Activated CD4-positive, CD25-positive, alpha-beta regulatory T cell treated with anti-CD3 and anti-CD28 coated beads, Interleukin-2, amount 50 U/mL, for 72 hours (primary cell): ENCODE measurements at places on chromosomes 6 and 20.

- no peak for DNase-seq
Measured at GRCh38 chr6:152089992-152090391, 282.5 kb downstream of the ESR1 start.

GRCh38 chr20:13082378-13082777 is 73.6 kb downstream of the SPTLC3 start:
- no peak for DNase-seq

DNA sequence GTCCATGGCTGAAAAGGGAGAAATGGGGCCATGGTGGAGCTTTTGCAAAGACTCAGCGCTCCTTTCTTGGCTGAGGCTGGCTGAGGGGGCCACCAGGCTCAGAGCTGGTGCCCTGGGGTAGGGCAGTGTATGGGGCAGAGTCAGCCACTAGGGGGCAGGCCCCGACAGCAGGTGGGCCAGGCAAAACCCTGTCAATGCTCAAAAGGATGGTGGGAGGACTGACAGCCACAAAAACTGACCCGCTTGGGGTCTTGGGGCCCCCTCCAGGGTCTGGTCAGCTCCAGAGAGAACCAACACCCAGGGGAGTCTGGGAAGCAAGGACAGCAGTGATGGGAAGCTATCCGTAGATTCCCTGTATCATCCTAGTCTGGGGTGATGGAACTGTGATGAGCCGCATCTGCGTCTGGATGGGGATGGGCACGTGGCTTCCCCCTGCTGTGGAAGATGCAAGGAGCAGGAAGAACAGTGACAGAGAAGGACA is 306.9 kb downstream of the DHX35 start:
- DNase-seq, result peak; percentile 38

GRCh38 chr20:44970243-44970757 is 4.0 kb downstream of the STK4 start:
- no peak for DNase-seq

GRCh38 chr6:113970805-113971676 is at the start of gene HDAC2:
Gene HDAC2, minus strand, starts transcription at chr6:113971148. Its CDS starts 240 bp downstream, at chr6:113970908.
- peak; percentile 88 for DNase-seq

GRCh38 chr6:41638935-41639808 is 904 bp downstream of the MDFI start:
- DNase-seq, result no peak

- DNase-seq, result no peak
Measured at GRCh38 chr6:168530653-168531071, 89.7 kb downstream of the SMOC2 start.

GRCh38 chr6:140445474-140446004 is 1071.1 kb upstream of the CITED2 start:
- DNase-seq, result no peak

- no peak for DNase-seq
Measured at GRCh38 chr6:135657207-135657606, 159.7 kb upstream of the AHI1 start.

- peak; percentile 51 for DNase-seq
Measured at GRCh38 chr6:90175627-90176538, 120.8 kb downstream of the BACH2 start.

GRCh38 chr6:97064578-97064977 is 140.1 kb downstream of the KLHL32 start:
- no peak for DNase-seq

DNA sequence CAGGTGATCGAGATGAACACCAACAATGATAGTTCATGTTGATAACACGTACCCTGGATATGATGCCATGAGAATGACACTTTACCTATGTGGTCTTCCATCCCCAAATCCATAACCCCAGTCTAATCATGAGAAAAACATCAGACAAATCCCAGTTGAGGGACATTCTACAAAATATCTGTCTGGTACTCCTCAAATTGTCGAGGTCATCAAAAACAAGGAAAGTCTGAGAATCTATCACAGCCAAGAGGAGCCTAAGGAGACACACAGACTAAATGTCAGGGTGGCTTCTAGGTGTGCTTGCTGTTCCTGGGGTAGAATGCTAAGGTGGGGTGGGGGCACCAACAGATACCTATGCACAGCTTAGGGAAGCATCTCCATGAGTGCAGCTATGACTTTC is 2.8 kb upstream of the RNF8 start:
- DNase-seq, result no peak

GRCh38 chr6:45927421-45928320 is 88.0 kb downstream of the CLIC5 start:
- no peak for DNase-seq

GRCh38 chr20:35776513-35777101 is 4.8 kb downstream of the PHF20 start:
- DNase-seq, result no peak

DNA sequence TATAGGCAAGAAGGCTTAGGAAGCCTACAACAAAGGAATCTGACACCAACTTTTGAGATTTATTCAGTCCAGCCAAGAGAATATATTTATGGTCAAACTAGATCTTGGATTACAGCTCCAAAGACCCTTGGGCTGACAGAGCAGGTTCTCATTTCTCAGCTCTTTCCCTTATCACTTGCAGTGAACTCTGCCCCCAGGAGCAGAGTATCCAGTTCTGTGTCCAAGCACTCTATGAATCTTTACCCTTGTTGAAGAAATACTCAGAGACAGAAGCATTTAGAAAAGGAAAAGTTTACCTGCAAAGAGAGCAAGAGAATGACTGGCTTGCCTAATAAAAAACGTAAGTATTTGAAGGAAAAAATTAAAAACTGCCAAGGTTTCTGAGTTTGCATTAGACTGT is 190.5 kb downstream of the SLC16A10 start:
- DNase-seq, result no peak

- DNase-seq, result no peak
Measured at GRCh38 chr20:47252879-47253307, 103.6 kb downstream of the ZMYND8 start.

GRCh38 chr6:149855040-149855654 is 9.0 kb downstream of the LRP11 start:
- DNase-seq, result no peak

- no peak for DNase-seq
Measured at GRCh38 chr20:62590309-62591121, 51.8 kb upstream of the SLCO4A1 start.

GRCh38 chr6:6330407-6330806 is 9.9 kb upstream of the F13A1 start:
- DNase-seq, result no peak

- DNase-seq, result no peak
Measured at GRCh38 chr20:4855555-4855954, 133.8 kb downstream of the PRND start.

DNA sequence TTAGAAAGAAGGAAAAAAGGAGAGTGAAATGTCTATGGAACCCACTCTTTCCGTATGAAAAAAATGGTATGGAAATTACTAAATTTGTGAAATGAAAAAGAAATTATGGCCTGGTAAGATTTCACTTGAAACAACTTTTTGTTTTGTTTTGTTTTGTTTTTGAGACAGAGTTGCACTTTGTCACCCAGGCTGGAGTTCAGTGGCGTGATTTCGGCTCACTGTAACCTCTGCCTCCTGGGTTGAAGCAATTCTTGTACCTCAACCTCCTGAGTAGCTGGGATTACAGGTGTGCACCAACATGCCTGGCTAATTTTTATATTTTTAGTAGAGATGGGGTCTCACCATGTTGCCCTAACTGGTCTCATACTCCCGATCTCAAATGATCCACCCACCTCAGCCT is 17.8 kb upstream of the GSTA5 start:
- no peak for DNase-seq

GRCh38 chr20:5642155-5642981 is 107.8 kb upstream of the SHLD1 start:
- no peak for DNase-seq

GRCh38 chr20:17612287-17612991 is 42.6 kb downstream of the DSTN start:
- DNase-seq, result peak; percentile 31

DNA sequence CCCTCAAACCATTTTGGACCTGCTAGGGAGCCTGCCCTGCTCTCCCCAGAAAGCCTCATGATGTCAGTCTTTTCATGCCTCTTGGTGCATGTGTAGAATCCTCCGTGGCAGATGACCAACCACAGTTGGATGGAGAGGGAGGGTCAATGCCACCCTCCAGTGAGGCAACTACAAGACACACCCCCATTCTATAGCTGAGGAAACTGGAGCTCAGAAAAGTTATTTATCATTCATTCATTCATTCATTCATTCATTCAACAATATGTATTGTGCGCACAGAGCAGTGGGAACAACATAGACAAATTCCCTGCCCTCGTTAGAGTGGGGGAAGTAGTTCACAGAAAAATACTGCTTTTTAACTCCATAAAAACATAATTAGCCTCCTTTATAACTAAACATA is 16.8 kb downstream of the SNRPB start:
- DNase-seq, result no peak

- no peak for DNase-seq
Measured at GRCh38 chr6:125030969-125031368, 68.7 kb downstream of the RNF217 start.

DNA sequence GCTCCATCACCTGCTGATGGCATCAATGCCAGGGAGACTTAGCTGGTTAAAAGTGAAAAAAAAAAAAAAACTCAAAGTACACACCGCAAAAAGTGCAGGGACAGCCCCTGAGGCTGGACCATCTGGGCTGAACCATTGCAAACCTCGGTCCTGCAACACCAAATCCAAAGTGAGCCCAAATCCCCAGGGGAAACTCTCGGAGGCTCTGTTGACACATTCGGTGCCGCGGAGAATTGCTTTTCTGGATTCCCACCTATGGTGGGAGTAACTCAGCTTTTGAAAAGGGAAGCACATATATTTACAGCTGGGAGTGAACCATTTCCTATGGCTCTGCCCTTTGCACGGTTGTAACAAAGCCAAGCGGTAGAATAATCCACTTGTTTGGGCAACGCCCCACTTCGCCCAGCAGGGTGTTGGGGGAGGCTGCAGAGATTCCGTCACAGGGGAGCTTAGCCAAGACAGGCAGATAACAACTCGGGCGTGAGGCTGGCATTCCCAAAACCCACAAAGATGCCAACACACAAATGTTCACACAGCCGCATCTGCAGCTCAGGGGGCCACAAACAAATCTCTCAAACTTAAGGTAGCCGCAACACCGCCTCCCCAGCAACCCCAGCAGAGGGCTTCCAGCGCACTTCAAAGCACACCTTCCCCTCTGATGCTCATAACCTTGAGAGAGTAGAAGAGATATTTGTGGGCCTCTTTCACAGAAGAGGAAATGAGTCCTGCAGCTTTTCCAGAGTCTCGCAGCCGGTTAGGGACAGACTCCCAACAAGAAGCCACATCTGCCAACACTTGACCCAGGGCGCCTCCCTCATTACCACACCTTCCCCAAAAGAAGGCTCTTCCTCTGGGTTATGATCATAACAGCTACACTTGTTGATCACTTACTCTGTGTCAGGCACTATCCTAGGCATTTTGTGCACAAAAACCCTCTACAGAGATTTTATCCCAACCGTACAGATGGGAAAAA is 11.4 kb downstream of the ZC3H12D start:
- no peak for DNase-seq

DNA sequence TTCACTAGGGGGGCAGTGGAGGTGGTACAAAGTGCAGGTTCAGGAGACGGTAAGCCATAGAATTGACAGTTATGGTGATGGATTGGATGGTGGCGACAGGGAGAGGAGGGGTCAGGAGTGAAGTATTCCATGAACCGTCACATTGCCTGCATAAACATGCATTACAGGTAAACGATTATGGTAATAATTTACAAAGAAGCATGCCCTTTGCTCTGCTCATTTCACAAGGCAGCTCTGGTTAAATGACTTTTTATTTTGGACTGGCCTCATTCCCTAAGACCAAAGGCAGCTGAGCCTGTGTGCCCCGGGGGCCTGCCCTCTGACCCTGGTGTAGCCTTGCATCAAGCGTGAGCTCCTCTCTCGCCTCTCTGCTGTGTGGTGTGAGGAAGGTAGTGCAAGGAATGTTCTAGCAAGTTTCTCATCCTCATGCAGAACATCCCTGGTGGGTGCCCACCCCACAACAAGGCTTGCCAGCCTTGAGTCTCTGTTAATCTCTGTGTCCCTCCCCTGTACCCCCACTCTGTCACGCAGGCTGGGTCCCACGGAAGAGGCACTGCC is 59.0 kb downstream of the PPP1R14C start:
- no peak for DNase-seq

DNA sequence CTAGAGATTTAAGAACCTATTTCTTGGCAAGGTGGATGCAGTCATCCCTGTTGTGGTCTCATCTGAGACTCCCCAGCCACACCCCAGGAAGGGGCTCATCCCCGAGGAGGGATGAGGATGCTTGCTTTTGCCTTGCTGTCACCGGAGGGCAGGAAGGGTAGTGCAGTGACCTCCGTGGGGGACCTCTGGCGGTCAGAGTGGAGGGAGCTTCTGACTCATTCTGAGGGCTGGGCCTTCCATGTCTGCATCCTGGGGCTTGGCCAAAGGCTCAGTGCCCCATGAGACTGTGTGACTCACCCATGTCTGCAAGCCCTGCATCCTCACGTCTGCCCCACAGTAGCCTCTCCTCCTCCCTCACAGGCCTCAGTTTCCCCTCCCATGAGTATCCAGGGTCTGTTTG is 38.7 kb downstream of the UQCC2 start:
- DNase-seq, result no peak

- no peak for DNase-seq
Measured at GRCh38 chr6:164612751-164613150, 696.7 kb downstream of the C6orf118 start.

GRCh38 chr6:148816117-148816516 is 69.3 kb downstream of the UST start:
- no peak for DNase-seq

GRCh38 chr6:12336121-12336971 is 46.2 kb downstream of the EDN1 start:
- no peak for DNase-seq

DNA sequence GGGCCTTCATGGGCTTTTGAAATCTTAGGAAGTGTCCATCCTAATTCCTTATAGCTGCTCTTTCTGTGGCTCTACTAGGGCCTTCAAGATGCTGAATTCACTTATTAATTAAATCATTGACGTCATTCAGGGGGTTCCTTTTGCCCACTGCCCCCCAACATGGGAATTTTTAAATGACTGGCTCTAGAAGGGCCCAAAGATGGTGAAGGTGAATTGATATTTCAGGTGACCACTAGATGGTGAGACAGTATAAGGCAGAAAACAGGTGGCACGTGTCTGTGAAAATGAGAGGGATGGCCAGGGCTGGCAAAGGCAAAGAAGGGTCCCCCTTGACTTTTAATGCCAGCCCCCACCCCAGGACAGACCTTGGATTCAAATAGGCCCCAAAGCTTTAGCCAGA is 11.8 kb downstream of the GNAS start:
- DNase-seq, result no peak

DNA sequence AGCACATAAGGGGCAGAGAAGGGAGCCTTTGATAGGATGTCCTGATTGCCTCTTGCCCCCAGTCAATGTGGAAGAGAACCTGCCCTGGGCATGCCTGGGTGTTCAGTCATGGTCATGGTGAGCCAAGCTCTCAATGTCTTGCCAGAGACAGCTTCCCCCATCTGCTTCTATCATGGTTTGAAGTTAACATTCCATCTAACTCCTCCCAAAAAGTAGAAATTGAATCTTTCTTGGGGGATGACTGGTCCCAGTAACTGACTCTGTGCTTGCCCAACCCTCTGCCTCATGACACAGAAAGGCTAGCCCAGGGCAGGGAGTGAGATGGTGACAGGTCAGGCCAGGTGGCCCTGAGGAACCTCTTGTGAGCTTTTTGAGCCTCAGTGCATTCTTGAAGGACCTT is 60.1 kb downstream of the ADTRP start:
- no peak for DNase-seq
